T follicular helper cell (primary cell): ENCODE measurements at places on chromosomes 3 and 15.

DNA sequence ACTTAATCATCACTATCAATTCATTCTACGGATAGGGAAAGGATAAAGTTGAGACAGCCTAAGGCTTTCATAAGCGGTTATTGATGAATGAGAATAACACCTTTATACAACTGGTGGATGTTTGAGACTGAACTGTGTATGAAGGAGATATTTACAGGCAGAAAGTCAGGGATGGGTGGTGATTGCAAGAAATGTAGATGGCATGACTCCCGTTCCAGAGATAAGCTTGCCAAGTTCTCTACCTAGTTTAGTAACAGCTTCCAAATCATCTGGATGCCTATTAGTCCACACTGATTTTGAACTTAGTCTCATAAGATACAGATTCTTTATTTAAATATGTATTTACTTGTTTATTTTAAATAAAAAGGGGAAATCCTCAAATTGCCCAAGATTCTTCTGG is 358.8 kb downstream of the GAP43 start:
- DNase-seq = no peak

GRCh38 chr3:36786921-36787890 is 22.9 kb upstream of the DCLK3 start:
- no peak for DNase-seq

DNA sequence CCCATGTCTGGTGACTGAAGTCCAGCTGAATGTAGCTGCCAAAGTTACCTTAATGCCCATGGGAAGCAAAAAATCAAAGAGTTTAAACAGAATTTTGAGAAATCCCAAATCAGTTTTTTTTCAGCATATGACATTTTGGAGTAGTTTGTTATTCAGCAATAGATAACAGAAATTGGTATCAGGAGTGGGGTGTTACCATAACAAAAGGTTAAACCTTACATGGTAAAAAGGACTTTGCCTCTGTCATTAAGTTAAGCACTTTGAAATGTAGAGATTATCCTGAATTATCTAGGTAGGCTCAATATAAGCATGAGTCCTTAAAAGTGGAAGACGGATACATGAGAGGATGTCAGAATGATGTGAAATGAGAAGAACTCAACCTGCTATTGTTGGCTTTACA is 32.1 kb downstream of the DTWD1 start:
- DNase-seq = no peak

DNA sequence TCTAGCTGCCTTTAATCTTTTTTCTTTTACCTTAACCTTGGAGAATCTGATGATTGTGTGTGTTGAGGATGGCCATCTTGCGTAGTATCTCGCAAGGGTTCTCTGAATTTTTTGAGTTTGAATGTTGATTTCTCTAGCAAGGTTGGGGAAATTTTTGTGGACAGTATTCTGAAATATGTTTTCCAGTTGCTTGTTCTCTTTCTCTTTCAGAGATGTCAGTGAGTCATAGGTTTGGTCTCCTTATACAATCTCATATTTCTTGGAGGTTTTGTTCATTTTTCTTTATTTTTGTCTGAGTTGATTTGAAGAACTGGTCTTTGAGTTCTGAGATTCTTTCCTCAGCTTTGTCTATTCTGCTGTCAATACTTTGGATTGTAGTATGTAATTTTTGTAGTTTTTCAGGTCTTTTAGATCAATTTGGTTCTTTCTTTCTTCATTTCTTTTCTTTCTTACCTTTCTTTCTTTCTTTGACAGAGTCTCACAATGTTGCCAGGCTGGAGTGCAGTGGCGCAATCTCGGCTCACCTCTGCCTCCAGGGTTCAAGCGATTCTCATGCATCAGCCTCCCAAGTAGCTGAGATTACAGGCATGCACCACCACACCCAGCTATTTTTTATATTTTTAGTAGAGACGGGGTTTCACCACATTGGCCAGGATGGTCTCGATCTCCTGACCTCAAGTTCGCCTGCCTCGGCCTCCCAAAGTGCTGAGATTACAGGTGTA is 366.4 kb upstream of the RASGRP1 start:
- DNase-seq = no peak

- DNase-seq = no peak
Observed at GRCh38 chr3:187902041-187902471, 156.8 kb upstream of the BCL6 start.

GRCh38 chr3:29349049-29349448 is 68.2 kb downstream of the RBMS3 start:
- no peak for DNase-seq

GRCh38 chr15:77311618-77312398 is 108.1 kb downstream of the PEAK1 start:
- no peak for DNase-seq

DNA sequence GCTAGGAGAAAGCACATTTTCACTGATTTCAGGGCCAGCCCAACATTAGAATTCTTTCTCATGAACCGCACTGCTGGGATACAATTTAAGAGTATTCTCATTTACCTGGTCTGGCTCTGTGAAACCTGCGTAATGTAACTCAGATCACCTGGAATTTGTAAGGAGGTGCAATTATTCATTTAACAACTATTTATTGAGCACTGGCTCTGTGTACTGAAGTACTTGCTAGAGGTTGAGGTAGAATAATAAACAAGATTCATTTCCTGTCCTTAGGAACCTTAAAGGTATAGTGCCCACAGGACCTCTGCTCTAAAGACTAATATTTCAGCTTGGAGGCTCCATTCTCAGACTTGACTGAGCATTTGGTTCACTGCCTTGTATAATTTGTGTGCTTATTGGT is 242.2 kb upstream of the ZPLD1 start:
- no peak for DNase-seq

GRCh38 chr15:88454236-88454635 is 13.0 kb downstream of the MRPL46 start:
- no peak for DNase-seq

DNA sequence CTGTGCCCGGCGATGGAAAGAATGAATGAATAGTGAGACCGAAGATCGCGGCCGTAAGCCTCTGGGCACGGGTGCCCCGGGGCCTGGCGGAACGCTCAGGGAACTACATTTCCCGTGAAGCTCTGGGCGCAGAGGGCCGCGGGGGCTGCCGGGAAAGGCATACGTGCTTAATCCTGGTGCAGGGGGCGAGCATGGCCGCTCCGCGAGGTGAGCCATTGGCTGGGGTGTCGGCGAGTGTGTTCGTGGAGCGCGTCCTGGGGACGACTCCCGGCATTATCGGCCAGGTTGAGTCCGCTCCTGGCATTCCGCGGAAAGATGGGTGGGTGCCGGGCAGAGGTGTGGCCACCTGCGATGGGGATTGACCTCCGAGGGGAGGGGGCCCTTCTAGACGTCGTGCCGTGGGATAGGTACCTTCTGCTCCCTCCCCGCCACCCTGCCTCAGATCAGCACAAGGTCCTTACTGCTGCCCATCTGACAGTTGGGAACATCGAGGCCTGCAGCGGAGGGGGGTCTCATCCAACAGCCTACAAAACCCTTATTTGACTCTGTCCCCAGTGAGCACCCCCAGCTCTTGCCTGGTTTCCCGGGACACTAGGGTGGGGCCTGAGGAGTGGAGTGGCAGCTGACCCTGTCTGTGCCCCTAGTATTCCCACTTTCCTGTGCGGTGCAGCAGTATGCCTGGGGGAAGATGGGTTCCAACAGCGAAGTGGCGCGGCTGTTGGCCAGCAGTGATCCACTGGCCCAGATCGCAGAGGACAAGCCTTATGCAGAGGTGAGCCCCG is at the start of gene MPI:
TSS of gene MPI (plus strand) at position 160 of the 782 bp plus-strand sequence. CDS start at position 192, 32 bp downstream.
- peak; percentile 78 for DNase-seq

DNA sequence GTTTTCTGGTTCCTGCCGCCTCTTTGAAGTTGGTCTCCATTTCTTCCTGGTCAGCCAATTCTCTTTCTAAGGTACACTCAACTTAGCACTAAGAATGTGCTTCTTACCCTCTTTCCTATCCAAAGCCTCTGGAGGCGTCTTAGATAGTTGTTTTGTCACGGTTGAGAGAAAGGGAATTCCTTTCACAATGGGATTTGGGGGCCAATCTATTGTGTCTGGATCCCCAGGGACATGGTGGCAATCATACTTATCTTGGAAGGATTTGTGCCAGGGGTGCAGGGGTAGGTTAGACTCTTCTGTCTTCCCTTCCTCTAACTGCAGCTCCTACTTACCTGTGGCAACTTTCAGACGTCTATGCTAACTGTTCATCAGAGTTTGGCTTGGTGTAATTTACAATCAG is 287.1 kb downstream of the SOX2 start:
- DNase-seq = no peak

DNA sequence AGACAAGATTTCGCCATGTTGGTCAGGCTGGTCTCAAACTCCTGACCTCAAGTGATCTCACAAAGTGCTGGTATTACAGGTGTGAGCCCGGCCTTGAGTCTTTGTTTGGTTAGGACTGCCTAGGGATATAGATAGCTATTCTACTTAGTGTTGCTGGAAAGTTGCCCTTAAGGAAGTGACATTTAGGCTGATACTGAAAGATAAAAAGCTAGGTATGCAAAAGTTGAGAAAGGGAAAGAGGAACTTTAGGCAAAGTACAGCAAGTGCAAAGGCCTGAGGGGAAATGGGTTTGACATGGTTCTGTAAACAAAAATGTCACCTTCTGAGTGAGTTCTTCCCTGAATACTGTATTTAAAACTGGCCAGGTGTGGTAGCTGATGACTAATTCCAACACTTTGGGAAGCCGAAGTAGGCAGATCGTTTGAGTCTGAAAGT is 111.5 kb downstream of the ZNF609 start:
- no peak for DNase-seq

- DNase-seq = no peak
Observed at GRCh38 chr3:7744850-7745249, 756.8 kb upstream of the LMCD1 start.

- no peak for DNase-seq
Observed at GRCh38 chr15:96121086-96121920, 209.2 kb upstream of the NR2F2 start.

DNA sequence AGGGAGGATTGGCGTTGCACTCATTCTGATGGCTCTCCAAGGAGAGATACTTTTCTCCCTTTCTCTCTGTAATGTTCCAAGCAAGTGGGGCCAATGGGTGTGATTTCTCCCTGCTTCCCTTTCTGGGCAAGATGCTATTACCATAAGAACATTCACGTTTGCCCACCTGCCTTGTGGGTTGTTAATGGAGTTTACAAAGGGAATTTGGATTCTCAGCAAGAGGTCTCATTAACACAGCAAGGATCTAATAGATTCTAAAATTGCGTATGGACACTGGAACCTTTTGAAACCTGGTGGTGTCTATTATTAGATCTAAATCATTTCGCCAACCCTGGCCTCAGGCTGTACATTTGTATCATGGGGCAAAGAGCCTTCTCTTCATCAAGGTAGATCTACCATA is 74.1 kb downstream of the SLCO3A1 start:
- DNase-seq = no peak

DNA sequence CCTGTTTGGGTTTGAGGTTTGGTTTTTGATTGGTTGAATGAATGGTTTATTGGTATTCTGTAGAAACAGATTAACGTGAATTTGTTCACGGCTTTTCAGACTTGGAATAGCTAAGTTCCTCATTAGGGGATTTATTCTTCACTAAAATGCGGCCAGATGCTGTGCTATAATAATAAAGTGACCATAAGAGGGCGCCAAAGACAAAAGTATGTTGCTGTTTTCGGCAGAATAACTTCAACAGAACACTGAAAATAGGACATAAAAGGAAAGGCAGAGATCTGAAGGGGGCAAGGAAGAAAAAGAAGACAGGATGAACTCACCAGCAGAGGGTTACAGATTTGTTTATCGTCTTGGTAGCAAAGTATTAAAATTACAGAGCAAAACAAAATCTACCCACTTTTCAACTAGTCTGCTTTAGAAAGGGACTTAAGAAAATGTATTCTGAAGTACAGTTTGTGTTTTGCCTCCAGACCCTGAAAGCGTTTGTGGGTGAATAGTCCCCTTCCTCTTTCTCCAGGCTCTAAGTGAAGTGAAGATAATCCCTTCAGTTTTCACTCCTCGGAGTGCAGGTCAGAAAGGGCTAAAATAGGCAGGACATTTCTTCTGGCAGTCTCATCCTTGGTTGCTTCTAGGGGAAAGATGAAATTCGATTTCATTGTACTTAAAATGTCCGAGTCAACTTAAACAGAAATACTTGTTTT is 147.6 kb downstream of the IL20RB start:
- no peak for DNase-seq

- no peak for DNase-seq
Observed at GRCh38 chr3:178513546-178514380, 22.5 kb upstream of the KCNMB2 start.

GRCh38 chr3:150613709-150614480 is 10.8 kb downstream of the SELENOT start:
- no peak for DNase-seq

DNA sequence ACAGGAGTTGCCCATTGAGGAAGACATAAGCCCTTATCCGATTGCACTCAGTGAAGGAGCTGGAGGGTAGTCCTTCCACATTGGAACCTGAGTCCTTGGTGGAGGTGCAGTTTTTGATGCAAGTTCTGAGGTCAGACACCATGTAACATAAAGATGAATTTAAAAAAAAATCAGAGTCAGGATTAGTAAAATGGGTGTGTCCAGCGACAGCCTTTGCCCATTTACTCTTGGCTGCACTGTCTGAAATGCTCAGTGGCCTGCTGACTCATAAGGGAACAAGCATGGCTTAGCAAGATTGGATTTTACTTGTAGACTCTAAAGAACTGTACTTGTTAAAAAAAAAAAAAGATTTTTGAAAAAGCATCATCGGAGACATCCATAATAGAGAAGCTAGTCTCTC is 241.1 kb upstream of the TOPAZ1 start:
- no peak for DNase-seq

GRCh38 chr15:41811432-41812195 is 16.3 kb upstream of the JMJD7 start:
- peak; percentile 59 for DNase-seq

DNA sequence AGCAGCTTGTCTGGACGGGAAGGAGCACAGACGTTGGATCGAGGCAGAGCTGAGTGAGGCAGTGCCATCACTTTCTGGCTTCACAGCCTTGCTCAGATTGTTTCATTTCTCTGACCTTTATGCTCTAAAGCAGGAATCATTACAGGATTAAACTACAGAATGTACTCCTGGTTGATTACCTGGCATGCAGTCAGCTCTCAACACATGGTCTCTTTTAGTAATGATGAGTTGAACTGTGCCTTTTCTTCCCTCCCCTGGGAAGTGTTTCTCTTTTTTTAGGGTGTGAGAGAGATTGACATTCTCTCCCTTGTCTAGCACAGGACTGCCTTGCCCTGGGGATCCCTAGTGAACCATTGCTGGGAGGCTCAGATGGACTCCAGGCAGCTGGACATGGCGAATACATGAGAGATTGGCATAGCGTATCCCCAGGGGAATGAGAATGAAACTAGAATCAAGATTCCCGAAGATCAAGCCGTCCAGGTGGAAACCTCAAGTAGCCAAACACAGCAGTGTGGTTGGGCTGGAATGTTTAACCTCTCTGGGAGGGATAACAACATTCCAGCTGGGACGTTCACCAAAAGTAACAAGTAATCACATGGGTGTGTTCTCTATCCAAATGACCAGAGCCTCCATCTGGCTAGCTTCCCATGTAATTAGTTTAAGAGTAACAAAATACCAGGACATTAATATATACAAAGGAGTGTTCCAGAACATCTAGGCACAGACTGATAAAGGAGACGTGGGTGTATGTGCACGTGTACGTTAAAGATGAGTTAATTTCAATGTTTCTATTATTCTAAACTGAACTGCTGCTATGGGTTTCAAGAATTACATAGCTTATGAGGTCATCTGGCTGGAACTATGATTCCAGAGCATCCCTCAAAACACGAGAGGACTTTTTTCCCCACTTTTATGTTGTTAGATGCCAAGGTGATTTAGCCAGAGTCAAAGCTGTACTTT is 118.6 kb upstream of the NR2E3 start:
- DNase-seq = no peak

GRCh38 chr3:49271047-49271446 is 6.0 kb downstream of the C3orf62 start:
- DNase-seq = no peak
